Stimulated activated CD4-positive, alpha-beta T cell treated with anti-CD3 and anti-CD28 coated beads, Interleukin-1b, Interleukin-23, amount 100 ng/mL, for 24 hours (primary cell): ENCODE measurements at places on chromosomes 1 and 21.
A peak's percentile ranks its signal among the peaks of the same experiment; 100 is the strongest.

DNA sequence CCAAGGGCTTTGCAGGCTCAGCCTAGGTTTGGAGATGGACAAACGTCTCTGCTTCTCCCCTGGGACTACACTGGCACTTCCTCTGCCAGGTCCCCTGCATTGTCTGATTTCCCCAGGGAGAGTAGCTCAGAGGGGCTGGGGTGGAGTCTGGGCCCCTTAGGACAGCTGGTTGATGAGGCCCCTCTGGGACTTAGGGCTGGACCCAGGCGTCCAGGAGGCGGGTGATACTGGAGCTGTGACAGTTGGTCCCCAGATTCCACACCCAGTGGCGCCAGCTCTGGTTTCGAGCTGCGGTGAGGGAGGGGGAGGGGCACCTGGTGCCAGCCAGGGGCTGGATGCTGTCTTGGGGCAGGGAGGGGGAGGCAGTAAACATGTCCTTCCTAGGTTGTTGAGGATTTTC is 7.4 kb upstream of the MEX3A start:
- DNase-seq: no peak

DNA sequence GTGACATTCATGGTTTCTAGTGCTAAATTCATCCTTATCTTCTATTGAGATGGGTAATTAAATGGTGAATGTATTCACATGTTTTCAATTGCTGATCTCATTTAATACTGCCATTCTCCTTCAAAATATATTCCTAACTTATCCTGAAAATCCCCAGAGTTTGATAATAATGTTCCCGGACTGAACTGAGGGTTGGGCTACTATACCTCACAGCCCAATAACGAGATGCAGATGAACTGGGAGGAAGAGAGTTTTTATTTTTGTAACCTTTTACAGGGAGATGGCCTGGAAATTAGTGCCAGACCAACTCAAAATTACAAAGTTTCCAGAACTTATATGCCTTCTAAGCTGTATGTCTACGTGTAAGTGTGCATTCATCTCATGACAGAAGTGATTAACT is 210.8 kb downstream of the APP start:
- no peak for DNase-seq

DNA sequence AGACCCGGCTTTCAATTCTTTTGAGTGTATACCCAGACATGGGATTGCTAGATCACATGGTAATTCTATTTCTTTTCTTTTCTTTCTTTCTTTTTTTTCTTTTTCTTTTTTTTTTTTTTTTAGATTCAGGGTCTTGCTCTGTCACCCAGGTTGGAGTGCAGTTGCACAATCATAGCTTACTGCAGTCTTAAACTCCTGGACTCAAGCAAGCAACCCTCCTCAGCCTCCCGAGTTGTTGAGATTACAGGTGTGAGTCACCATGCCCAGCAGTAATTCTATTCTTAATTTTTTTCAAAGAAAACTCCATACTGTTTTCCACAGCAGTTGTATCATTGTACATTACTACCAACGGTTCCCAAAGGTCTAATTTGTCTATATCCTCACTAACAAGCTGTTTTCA is 13.5 kb upstream of the RNF186 start:
- DNase-seq: no peak

DNA sequence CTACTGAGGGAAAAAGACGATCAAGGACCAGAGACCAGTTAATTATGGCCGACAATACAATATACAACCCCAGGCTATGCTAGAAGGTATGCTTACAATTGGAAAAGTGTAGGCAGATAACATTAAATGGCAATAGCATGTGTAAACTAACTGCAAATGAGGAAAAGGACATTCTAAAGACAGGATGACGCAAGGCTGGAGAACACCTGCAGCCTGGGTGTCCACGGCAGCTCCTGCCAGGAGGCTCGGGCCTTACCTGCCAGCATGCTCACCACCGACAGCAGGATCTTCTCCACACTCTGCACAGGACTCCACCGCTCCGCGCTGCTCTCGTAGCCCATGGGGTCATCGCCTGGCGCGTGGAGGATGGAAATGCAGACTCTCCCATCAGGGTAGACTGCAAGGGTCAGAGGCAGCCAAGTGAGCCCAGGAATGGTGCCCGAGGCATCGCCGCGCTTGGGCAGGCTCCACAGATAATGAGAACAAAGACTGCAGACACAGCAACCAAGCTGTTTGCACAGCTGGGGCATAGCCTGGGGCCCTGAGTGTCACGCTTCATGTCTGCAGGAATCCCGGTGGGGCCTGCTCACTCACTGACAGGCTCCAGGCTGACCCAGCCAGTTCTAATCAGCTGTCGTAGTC is 28.2 kb downstream of the UBE2G2 start:
- no peak for DNase-seq

- DNase-seq: no peak
Measured at GRCh38 chr1:160217481-160218051, 12.4 kb downstream of the PEA15 start.

DNA sequence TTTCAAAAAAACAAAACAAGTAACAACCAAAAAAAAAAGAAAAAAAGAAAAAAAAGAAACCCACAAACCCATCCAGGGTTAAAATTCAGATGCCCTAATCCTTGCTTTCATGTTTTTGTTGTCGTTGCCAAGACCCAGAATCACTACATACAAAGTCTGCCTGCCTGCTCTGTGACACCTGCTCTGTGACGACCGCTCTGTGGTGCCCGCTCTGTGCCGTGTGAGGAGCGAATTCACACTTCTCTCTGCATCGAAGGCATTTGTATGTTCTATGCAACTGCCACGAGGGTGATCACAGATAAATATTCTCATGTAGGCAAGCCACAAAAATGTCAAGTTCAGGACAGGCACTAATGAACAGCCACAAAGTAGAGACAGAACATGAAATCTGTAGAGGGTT is 178.6 kb downstream of the SLC45A1 start:
- DNase-seq: no peak

- no peak for DNase-seq
Measured at GRCh38 chr21:37085726-37086125, 12.7 kb downstream of the TTC3 start.

DNA sequence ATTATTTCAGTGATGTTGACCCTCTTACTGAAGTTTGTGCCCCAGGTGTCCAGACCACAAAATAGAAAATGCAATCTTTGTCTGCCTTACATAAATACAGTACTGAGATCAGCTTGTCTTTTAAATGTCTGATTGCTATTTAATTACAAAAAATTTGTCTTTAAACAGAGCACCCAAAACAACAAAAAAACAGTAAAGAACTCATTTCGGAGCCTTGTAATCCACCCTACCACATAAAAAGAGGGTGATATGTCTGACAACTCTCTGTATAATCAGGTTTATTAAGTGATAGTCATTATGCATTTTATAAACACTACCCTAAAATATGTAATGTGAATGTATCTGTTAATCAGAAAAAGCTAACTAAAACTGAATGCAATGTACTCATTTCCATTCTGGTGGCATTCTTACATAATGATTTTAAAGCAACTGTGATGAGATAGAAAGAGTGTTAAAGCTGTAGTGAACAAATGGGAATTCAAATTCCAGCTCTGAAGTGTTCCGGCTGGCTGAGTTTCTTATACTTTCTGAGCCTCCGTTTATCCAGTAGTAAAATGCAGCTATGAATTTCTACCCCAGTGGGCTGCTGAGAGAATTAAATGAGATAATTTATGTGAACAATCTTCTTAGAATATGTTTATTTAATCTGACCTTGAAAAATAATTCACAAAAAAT is 486.6 kb downstream of the USP25 start:
- no peak for DNase-seq

GRCh38 chr1:20207546-20207945 is 21.2 kb upstream of the PLA2G2C start:
- no peak for DNase-seq

GRCh38 chr21:45379901-45380330 is 25.0 kb upstream of the COL18A1 start:
- DNase-seq: no peak

GRCh38 chr1:81584398-81584797 is 216.3 kb upstream of the ADGRL2 start:
- no peak for DNase-seq

- DNase-seq: no peak
Measured at GRCh38 chr1:21550866-21551475, 41.7 kb downstream of the ALPL start.

DNA sequence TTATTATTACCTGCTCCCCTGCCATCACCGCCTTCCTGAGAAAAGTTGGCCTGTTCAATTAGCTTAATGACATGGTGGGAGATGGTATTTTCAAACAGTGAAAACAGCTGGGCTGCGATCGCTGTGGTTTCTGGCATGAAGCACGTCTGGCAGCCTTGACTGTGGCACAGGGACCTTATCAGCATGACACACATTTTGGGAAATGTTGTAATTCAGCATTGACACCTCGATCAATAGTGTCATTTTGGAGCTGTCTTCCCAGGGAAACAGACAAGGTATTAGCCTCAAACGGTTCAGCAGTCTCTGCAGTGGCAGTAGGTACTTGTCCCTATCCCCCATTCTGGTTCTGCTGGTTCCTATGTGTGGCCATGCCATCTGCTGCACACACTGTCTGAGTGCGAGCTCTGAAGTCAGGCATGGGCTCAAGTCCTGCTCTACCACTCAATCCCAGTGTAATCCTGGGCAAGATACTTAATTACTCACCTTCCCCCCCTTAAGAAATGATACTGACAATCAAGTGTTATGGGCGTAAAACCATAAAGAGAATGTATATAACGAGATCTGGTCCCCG is 154.5 kb upstream of the KCND3 start:
- DNase-seq: no peak

GRCh38 chr1:230540421-230541155 is 101.7 kb upstream of the COG2 start:
- DNase-seq: no peak

DNA sequence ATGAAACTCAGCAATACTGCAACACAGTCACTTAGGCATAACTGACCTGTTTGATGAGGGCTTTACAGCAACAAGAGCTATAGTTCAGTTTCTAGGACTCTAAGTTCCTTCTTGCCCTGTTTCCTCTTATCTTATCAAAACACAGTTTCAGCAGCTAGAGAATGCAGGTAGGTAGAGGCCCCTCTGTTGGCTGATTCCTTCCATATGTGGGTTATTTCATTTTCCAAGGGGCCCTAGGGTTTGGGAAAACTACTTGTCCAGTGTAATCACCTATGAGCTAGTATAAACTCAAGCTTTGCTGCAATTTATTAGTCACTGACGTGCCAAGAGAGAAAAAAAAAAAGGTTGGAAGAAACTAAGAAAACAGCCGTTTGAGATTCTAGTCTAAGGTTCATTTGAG is 607.7 kb upstream of the USP24 start:
- no peak for DNase-seq

GRCh38 chr1:174815036-174815435 is 184.7 kb upstream of the CACYBP start:
- DNase-seq: no peak

DNA sequence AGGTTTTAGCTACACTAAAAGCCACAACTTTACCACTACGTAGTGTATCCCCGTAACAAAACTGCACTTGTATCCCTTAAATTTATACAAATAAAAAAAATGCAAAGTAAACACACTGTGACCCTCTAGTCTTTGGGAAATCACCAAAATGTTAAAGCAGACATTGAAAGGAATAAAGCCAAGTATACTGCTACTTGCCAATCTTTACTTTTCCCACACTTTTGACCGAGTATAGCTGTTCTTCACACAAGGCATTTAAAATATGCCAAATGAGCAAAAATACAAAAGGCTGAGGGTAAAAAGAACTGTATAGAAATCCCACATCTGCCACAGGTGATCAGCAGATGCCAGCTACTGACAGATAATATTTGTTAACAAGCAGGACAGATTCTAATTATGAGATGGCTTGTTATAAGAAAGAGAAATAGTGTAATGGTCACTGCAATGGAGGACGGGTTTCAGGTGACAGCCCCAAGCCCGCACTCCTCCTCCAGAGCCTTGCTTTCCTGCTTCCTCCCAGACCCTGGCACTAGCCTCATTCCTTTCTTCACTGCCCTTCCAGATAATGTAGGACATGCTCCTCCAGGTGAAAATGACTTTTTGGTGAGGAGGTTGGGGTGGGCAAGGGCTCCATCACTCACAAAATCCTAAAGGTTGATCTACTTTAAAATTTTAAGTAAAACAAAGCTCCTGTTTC is 18.1 kb downstream of the KCNT2 start:
- DNase-seq: no peak

DNA sequence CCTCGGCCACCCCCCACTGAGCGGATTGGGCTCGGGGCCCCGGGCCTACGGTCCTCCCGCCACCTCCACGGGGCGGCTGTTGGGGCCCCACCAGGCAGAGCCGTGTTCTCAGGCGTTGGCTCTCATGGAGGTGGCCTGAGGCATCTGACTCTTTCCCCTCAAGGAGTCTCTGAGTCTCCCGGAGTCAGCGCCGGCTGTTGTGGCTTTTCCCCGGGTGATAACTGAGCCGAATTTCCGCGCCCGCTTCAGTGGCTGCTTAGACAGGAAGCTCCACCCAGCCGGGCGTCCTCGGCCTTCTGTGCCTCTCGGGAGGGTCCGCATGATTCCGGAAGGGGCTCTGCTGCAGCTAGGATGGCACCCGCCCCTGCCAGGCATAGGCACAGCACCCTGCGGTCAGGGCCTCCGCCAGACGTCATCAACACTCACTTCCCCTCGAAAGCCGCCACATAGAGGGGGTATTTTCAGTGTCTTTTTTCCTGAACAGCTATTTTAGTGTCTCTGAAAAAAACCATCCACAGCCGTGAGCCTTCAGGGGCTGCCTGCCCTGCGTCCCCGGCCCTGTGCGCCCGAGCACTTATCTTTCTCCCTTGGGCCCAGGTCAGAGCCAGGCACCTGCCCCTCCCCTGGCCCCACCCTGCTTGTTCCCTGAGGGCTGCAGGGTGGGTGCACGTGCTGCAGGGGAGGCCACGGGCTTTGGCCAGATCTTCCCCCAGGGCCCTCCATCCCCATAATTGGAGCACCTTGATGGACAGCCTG is 72.9 kb downstream of the SKI start:
- DNase-seq: peak; percentile 56

DNA sequence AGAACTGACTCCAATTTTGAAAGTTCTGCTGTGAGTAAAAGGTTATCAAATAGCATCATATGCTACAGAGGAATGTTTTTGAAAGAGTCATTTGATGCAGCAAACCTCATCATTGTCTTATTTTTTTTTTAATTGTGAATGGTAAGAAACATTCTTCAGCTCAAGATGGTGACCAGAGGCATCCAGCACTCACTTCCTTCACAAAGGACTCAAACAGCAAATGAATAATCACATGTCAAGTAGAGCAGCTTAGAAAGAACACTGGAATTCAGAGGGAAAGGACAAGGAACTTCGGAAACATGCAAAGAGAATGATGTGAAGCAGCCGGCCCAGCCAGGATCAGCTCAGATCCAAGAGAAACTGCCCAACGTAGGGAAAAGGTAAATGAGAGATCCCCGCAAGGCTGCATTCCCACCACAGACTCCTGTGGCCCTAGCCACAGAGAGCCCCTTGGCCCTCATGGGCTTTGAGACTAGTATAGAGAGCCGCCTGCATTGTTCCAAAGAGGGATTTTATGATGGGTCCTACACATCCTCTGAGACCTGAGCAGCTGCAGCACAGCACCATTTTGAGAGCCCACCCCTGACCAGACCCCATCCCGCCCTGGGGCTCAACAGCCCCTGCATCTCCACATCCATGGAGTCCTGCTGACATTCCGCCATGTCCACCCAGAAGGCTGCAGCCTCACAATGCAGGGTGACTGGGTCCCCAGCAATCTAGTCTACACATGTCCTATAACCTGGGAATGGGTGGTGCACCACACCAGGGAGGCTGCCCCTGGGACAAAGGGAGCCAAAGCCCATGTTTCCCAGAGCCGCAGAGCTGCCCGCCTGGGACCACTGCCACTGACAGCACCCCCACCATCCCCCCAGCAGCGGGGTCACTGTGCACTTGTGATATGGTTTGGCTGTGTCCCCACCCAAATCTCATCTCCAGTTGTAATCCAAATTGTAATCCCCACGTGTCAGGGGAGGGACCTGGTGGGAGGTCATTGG is 21.2 kb upstream of the UTS2 start:
- DNase-seq: no peak
